ENCODE measurements at places on chromosomes 2 and 18. TPM values are rescaled to one million over a fixed set of nuclear protein-coding genes. Genes with fewer than 3 reads are reported as not detected.

Gene SLC14A1
- total RNA-seq: not detected

Gene TRAK2
- total RNA-seq: 10.9 TPM

Gene UGT1A10
- total RNA-seq: 0.18 TPM

Gene TUBB8B
- not detected for total RNA-seq

Gene CMPK2
- total RNA-seq: 1.3 TPM

Gene AGXT
- not detected for total RNA-seq

Gene TWIST2
- 8.6 TPM for total RNA-seq

Gene APCDD1
- not detected for total RNA-seq

Gene EVX2
- not detected for total RNA-seq

Gene RIT2
- total RNA-seq: not detected

Gene COX5B
- total RNA-seq: 305 TPM

Gene NAT8
- not detected for total RNA-seq

Measured in A549 treated with ZK216348 at 1 μM for 4 hours (cell line).